ENCODE measurements at places on chromosomes 3 and 15. TPM values are rescaled to one million over a fixed set of nuclear protein-coding genes. Genes with fewer than 3 reads are reported as not detected.

- DNase-seq, result no peak
Measured at GRCh38 chr3:106083854-106084253, 215.0 kb upstream of the CBLB start.

GRCh38 chr3:100941041-100941440 is 52.2 kb downstream of the ABI3BP start:
- no peak for DNase-seq

DNA sequence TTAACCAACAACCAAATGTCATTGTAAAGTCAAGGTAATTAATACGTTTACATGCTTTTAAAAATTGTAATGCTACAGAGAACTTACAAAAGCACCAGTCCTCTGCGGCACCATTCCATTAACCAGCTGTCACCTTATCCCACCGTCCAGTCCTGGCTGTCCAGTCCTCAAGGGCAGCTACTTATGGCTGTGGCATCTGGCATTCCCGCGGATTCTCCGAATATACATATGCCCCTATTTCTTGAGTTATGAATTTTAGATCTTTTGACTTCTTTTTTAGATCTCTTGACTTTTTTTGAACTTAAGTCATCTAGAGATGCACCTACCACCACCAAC is 382 bp upstream of the POMGNT2 start:
- DNase-seq, result no peak

DNA sequence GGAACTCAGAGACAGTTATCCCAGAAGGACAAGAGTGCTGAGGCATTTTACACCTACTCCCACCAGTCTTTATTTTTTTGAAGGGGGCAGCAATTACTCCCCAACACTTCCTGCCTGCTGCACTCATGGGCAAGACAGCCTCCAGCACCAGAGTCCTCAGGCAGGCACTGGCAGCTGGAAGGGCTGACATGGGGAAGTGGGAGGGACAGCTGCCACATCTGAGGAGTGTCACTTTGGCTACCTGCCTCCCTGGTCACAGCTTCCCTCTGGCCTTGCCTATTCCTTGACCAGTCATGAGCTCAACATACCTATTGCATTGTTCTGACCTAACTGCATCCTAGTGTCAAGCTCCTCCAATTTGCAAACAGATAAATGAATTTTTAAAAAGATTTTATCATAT is 10.2 kb upstream of the LACTB start:
- DNase-seq, result no peak

DNA sequence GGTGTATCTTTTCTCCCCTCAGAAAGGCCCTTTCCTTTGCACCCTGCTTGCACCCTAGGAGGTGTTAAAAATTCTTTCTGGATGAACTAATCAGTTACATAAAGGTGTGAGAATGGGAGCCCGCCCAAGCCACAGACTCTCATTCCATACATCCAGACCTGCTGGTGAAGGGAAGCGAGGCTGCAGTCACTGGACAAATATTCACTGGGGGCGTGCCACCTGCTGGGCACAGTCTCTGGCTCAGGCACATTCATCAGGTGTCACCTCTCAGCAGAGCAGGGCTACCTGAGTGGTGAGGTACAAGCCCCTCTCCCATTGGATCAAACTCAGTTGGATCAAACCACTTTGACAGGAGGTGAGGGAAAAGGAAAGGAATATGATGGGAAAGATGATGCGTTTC is 52.0 kb downstream of the NTRK3 start:
- no peak for DNase-seq

Gene ADAMTS9
- total RNA-seq, result 4.5 TPM

DNA sequence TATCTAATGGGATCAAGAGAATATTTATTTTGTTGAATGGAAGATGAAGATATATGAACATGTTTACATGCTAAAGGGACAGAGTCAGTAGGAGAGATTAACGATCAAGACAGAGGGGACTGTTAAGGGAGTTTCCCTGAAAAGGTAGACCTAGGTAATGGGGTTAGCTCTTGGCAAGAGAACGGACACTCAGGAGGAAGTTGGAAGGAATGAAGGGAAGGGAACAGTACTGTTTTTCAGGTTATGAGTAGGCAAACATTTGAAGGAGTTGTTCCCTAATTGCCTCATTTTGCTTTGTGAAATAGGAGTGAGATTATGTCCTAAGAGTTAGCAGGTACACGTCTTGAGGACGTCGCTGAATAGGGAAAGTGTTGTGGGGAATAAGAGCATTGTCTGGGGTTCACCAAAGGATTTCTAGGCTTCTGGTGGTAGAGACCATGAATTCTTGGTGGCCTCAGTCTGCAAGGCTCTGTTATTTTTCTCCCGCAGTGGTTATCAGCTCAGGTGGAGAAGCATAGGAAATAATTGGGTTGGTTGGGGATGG is 41.3 kb downstream of the PDE8A start:
- no peak for DNase-seq

DNA sequence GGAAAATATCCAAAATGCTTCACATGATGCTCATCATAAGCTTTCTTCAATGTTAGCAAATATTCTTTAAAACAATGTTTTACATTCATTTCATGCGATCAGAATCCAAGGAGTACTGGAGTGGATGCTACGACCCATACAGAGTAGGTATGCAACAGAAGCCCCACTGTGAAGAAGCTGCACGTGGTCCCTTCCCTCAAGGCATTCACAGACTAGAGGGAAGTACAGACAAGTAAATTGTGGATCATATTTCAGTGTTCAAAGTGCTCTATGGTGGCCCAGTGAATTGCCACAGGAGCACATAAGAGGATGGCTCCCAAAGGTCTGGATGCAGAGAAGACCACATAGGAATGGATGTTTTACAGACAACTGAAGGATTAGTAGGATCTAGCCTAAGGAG is 789.9 kb downstream of the IGSF11 start:
- DNase-seq, result no peak

Gene DPPA2
- total RNA-seq, result not detected

Gene CHRM5
- total RNA-seq, result not detected

Gene CRABP1
- not detected for total RNA-seq

Gene GP9
- not detected for total RNA-seq

Gene ASB14
- not detected for total RNA-seq

DNA sequence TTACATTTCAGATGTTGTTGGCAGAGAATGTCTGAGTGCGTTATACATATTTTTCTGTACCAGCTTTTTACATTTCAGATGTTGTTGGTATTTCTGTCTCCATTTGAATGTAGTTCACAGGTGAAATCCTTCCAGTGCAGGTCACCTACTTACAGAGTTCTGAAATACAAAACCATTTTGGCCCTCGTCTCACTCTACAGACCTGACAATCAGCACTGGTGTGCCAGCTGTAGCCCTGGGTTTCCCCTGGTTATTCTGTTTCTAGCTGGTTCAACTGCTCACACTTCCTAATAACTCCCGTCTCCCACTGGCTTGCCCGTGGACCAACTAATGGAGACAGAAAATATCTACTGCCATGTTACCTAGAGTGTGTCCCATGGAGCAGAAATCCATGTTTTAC is 87.5 kb upstream of the CDIN1 start:
- no peak for DNase-seq

DNA sequence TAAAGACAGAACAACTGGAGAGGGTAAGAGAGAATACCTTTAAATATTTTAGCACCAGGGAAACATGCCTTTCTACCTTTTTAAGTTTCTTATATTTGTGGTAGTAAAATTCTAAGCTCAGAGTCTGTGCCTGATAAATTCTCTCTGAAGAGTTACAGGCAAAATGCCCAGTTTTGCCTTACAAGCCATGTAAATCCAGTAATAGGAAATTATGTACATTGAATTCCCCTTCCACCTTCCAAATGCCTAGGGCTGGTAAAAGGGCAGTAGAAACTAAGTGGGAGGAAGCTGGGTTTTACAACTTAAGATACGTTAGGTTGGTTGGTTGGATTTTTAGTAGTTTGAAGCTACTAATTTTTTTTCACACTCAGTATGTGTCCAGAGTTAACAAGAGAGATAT is 43.1 kb upstream of the TP63 start:
- DNase-seq, result no peak

DNA sequence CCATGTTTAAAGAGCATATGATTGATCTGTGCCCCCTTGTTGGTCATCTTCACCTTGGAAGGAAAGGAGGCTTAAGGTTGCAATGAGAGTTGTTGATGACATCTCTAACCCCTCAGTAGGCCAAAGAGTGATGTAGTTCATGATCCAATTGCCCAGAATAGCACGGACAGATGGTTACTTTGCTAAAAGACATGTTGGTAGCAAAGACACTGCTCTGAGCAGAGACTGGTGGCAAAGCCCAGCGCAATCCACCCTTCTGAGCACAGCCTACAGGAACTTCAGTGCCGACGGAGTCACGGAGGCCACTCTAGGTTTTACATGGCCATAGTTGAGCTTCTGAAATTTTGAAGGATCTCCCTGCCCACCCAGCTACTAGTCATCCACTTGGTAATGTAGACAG is 21.8 kb downstream of the FBXO45 start:
- no peak for DNase-seq

Gene ARHGEF26
- total RNA-seq, result 32.5 TPM

DNA sequence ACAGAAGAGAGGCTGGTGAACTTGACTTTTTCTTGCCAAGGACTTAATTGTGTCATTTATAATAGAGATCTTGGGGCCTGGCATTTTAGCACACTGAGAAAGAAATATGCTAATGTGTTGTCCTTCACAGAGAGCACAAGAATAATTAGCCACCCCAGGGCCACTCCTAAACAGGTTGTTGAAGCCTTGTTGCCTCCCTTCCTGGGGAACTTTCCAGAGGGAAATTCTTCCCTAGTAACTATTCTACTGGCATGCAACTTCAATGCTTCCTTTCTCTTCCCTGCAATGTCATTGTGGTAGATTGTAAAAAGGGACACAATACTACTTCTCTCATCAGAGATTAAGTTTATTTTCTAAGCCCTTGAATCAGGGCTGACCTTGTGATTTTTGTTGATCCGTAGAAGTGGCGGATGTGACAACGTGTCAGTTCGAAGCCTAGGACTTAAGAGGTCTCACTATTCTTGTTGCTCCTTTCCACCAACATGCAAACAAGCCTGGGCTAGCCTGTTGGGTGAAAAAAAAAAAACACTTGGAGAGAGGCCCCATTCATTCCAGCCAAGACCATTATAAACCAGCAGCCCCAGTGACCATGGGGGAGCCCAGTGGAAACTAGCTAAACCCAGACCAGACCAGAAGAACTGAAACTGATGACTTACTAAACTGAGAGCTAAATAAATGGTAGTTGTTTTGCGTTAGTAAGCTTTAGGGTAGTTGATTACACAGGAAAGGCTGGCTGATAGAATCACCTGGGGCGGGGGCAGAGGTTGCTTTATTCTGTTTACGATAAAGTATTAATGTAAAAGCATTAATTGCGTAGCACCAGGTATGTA is 287.2 kb downstream of the SHQ1 start:
- no peak for DNase-seq

- DNase-seq, result no peak
Measured at GRCh38 chr3:128182656-128183055, 29.4 kb downstream of the EEFSEC start.

- no peak for DNase-seq
Measured at GRCh38 chr15:88785217-88785616, 18.0 kb upstream of the ACAN start.

GRCh38 chr15:41828807-41829141 is 882 bp downstream of the JMJD7 start:
- no peak for DNase-seq

Gene TM4SF4
- total RNA-seq, result 210 TPM

GRCh38 chr3:119783883-119784282 is 2.0 kb downstream of the NR1I2 start:
- no peak for DNase-seq

GRCh38 chr3:7194071-7194835 is 333.3 kb downstream of the GRM7 start:
- no peak for DNase-seq

DNA sequence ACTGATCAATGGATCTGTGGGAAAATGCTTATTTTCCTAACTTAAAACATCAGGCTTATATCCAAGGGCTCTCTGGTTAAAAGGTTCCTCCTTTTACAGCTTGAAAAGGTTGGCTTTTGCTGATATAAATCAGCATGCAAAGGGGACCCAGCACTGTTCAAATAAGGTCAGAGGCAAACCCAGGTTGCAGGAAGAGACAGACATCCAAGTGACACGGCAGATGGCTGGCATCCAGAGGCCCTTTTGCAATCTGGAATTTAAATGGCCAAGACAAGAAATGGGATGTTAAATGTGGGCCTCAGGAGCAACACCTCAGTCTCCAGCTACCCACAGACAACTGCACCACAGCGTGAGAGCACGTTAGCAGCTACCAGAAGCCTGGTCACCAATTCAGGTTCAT is 6.3 kb downstream of the SH3BP5 start:
- peak; percentile 81 for DNase-seq

GRCh38 chr3:78665776-78666469 is 1101.9 kb downstream of the ROBO1 start:
- no peak for DNase-seq

DNA sequence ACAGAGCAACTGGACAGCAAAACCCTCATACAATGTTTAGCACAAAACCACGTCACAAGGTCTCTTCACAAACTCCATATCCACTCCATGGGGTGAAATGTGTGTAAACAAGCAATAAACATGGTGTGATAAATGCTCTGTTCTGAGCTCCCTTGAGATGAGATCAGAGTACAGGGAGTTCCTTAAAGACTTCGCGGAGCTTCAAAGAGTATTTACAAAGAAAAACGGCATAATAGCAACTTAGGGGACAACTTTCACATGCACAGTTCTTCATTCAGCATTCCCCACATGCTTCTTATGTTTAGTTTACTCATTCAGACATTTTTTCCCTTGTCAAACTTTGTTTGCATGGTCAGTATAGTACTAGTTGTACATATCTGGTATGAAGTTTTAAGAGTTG is 52.5 kb upstream of the SUCLG2 start:
- no peak for DNase-seq

GRCh38 chr3:61060411-61060861 is 190.8 kb downstream of the FHIT start:
- DNase-seq, result no peak

GRCh38 chr3:46359733-46360493 is 6.0 kb downstream of the CCR2 start:
- DNase-seq, result no peak

DNA sequence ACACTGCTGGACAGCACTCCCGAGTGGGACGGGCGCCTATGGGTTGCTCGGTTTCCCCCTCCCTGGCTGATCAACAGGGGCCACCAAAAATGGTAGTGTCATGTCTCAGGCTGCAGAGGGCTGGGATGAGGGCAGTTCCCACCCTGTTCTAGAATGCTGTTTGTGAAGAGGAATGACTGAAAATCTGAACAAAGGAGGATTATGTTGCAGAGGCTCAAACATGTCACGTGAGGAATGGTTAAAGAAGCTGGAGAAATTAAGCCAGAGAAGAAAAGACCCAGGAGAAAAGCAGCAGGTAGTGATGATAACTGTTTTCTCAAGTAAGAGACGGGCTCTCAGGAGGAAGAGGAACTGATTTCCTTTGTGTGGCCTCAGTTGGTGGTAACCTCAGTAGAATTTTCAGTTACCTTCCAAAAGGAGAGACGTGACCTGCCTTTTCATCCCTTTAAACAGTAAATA is 10.4 kb downstream of the SPG21 start:
- DNase-seq, result no peak

- DNase-seq, result no peak
Measured at GRCh38 chr15:78737187-78737820, 74.0 kb downstream of the ADAMTS7 start.

GRCh38 chr15:66733976-66734375 is 31.9 kb downstream of the SMAD6 start:
- DNase-seq, result peak; percentile 89

- no peak for DNase-seq
Measured at GRCh38 chr3:8183627-8184026, 318.0 kb upstream of the LMCD1 start.

Measured in right lobe of liver (tissue), 6 donors.